Glutamatergic neuron (in vitro differentiated cells): ENCODE measurements at places on chromosomes 1 and 21.

- H3K27ac ChIP-seq: no peak overlapping the region
- H3K36me3 ChIP-seq: no peaks in the 10 kb centered on the region
- H3K4me1 ChIP-seq: no peaks in the 10 kb centered on the region
- DNase-seq: no peak
Measured at GRCh38 chr21:15264084-15264665, 199.4 kb upstream of the NRIP1 start.

DNA sequence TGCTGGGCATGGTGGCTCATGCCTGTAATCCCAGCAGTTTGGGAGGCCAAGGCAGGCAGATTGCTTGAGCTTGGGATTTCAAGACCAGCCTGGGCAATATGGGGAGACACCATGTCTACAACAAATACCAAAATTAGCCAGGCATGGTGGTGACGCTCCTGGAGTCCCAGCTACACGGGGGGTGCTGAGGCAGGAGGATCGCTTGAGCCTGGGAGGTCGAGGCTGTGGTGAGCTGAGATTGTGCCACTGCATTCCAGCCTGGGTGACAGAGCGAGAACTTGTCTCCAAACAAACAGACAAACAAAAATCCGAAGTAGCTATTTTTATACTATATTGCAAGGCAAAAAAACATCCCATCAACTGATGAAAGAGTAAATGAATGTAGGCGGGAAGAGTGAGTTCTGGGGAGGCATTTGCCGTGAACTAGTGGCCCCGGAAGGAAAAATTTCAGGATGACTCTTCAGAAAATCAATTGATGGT lies 40.6 kb downstream of the NCMAP start:
- H3K27ac ChIP-seq: no peak overlapping the region
- H3K36me3 ChIP-seq: no peaks in the 10 kb centered on the region
- no peaks in the 10 kb centered on the region for H3K4me1 ChIP-seq
- DNase-seq: no peak

GRCh38 chr1:19932866-19933265 lies 9.4 kb upstream of the PLA2G2E start:
- peaks cover 22% of the 10 kb centered on the region for H3K36me3 ChIP-seq
- H3K4me1 ChIP-seq: no peaks in the 10 kb centered on the region
- peaks cover 5% of the 10 kb centered on the region for H3K27me3 ChIP-seq
- H3K27ac ChIP-seq: no peak overlapping the region

- H3K36me3 ChIP-seq: peaks cover 5% of the 10 kb centered on the region
- H3K4me3 ChIP-seq: no peak overlapping the region
- no peak overlapping the region for H3K27ac ChIP-seq
- H3K4me1 ChIP-seq: peaks cover 16% of the 10 kb centered on the region
Measured at GRCh38 chr1:95415146-95415545, 181.1 kb downstream of the RWDD3 start.

DNA sequence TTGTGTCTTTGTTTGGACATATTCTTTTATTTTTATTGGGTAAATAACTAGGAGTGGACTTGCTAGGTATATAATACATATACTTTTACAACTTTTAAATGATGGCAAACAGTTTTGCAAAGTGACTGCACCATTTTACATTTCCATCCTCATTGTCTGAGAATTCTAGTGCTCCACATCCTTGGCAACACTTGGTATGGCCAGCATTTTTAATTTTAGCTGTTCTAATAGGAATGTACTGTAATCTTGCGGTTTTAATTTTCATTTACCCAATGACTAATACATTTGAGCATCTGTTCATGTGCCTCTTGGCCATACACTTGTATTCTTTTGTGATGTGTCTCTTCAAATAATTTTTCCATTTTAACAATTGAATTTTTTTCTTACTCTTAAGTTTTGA lies 37.0 kb upstream of the ATP6V1G3 start:
- no peak overlapping the region for H3K4me3 ChIP-seq
- no peaks in the 10 kb centered on the region for H3K4me1 ChIP-seq
- no peak overlapping the region for H3K27ac ChIP-seq
- H3K27me3 ChIP-seq: no peaks in the 10 kb centered on the region
- no peak for DNase-seq

GRCh38 chr1:243758647-243759046 lies 91.4 kb downstream of the AKT3 start:
- H3K27ac ChIP-seq: no peak overlapping the region
- peaks cover 6% of the 10 kb centered on the region for H3K27me3 ChIP-seq
- H3K4me1 ChIP-seq: peaks cover 3% of the 10 kb centered on the region
- no peaks in the 10 kb centered on the region for H3K36me3 ChIP-seq
- DNase-seq: no peak
- H3K4me3 ChIP-seq: no peak overlapping the region

- DNase-seq: no peak
- peaks cover 7% of the 10 kb centered on the region for H3K36me3 ChIP-seq
- H3K27ac ChIP-seq: no peak overlapping the region
- no peaks in the 10 kb centered on the region for H3K27me3 ChIP-seq
- H3K4me3 ChIP-seq: no peak overlapping the region
Measured at GRCh38 chr1:212578041-212578440, 30.5 kb upstream of the ATF3 start.

DNA sequence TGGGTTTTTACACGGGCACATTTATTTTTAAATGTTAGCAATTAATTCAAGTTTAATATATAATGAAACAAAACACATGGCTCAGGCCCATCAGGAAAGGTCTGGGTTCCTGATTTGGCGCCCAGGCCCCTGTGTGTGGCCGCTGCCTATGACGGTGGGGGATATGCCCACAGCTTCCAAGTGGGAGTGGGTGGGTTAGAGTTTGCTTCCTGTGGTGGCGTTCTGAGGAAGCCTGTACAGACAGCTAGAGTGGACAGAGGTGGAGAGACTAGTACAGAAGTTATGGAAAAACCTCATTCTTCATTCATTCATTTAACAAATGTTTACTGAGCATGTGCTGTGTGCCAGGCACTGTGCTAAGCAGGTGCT lies 22.4 kb upstream of the EPS8L3 start:
- H3K36me3 ChIP-seq: peaks cover under 1% of the 10 kb centered on the region
- no peak overlapping the region for H3K4me3 ChIP-seq
- DNase-seq: no peak
- H3K27me3 ChIP-seq: peaks cover 6% of the 10 kb centered on the region
- no peaks in the 10 kb centered on the region for H3K4me1 ChIP-seq
- H3K27ac ChIP-seq: no peak overlapping the region
